OCI-M1 (cell line): ENCODE measurements at places on chromosomes 16 and 17.

DNA sequence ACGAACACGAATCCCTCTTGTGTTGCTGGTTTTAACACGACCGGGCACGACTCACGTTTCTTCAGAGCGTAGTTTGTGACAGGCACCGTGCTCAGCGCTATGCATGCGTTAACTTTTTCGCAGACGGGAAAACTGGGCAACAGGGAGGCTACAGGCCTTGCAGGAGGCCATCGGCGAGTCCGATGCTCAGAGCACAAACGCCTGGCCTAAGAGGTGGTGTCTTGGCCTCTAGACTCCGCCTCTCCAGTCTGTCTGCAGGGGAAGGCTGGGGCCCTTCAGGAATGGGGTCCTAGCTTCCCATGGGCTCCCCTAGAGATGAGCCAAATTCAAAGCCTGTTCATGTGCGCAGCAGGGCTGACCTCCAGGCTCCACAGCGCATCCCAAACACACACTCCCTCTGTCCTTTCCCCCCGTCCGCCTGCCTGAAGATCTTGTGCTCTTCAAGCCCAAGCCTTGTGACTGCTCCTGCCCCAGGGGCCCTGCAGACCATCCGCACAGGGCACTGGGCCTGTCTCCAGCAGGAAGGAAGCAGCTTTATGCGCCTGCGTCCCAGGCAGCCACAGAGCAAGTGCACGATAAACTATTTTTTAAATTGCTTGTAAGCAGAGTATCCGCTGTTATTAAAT lies 3.1 kb downstream of the CLCN7 start:
- no peak for DNase-seq

GRCh38 chr16:70529051-70529777 lies 5.6 kb downstream of the SF3B3 start:
- peak; percentile 64 for DNase-seq

GRCh38 chr17:82871056-82871775 lies 31.4 kb upstream of the ZNF750 start:
- DNase-seq: no peak

DNA sequence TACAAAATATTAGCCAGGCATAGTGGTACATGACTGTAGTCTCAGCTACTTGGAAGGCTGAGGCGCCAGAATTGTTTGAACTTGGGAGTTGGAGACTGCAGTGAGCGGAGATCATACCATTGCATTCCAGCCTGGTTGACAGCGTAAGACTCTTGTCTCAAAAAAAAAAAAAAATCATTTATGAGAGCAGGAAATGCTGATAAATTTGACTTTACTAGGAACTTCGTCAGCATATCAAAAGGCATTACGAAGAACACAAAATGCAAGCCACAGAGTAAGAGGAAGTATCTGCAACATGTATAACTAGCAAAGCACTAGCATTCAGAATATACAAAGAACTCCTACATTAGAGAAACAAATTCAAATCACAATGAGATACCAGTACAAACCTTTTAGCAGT lies 279.3 kb downstream of the ZFHX3 start:
- peak; percentile 2 for DNase-seq

- DNase-seq: no peak
Measured at GRCh38 chr17:58324409-58325288, 3.9 kb downstream of the TSPOAP1 start.

- DNase-seq: peak; percentile 89
Measured at GRCh38 chr17:65173284-65173793, 36.2 kb downstream of the RGS9 start.

GRCh38 chr17:2214929-2215615 lies 88.5 kb downstream of the SMG6 start:
- DNase-seq: peak; percentile 32

- DNase-seq: no peak
Measured at GRCh38 chr16:81401035-81401950, 43.3 kb upstream of the CMIP start.

DNA sequence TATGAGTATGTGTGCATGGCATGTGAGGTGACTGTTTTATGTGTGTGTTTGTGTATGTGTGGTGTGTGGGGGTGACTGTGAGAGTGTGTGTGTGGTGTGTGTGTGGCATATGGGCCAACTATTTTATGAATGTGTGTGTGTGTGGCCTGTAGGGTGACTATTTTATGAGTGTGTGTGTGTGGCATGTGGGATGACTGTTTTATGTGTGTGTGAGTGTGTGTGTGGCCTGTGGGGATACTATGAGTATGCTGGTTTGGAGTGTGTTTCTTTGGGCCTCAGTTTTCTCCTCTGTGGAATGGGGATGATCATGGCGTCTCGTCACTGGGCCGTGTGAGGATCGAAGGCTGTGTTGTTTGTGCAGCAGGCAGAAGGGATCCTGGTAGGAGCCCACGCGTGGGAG lies 152.1 kb upstream of the PLCG2 start:
- DNase-seq: no peak

DNA sequence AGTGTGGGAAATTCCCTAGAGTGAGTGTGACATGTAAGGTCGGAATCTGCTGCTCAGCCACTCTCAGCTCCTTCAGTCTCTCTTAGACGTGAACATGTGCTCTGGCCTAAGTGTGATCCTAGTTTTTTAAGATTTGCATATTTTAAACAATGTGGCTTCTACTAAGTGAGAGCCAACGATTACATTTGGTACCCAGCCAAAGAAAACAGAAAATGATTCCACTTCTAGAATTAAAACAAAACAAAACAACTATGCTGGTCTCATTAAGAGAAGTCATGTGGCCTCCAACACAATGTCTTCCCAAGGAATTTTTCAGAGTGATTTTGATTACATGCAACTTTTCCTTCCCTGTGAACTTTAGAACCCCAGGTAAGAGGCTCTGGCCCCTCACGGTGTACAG lies 10.1 kb downstream of the TMEM238L start:
- no peak for DNase-seq

- peak; percentile 87 for DNase-seq
Measured at GRCh38 chr17:35540589-35541404, 3.3 kb upstream of the SLFN12L start.

- no peak for DNase-seq
Measured at GRCh38 chr17:72386619-72387237, 265.9 kb downstream of the SOX9 start.

GRCh38 chr16:89018282-89019158 lies 41.5 kb upstream of the CBFA2T3 start:
- no peak for DNase-seq
